ENCODE measurements at places on chromosomes 7 and 10.

DNA sequence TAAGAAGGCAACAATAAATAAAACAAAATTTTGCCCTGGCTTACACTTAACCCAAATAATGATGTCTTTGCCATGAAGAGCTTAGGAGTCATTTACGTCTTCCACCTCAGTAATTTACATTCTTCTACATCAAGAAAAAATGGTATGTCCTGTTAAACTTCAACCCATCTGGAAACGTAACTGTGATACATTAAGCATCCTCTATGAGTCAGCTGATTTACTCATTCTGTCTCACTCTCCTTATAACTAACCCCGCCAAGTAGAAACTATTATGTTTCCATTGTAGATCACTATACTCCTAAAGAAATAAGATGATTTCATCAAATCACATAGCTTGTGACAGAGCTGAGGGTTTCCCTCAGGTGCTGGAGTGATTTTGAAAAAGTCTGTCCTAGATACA is 330.7 kb downstream of the CDC14C start:
- DNase-seq, result peak; percentile 33

DNA sequence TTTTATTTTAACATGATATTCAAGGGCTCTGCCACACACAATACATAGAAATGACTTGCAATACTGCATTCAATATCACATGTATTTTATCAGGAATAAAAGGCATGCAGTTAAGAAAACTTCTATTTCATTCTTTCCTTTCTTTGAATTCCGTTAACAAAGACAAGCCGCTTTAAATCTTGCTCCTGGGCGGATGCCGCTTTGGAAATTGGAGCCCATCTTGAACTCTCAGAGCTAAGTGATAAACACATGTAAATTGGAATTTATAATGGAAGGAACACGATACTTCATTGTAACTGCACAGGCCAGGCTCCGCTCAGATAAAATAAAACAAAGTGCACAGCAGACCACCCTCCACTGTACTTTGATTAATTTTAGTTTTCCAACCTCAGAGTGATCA is 774.5 kb upstream of the COBL start:
- no peak for DNase-seq

- peak; percentile 44 for DNase-seq
These were observed 804 bp downstream of the C10orf95 start for GRCh38 chr10:102450374-102451104.

DNA sequence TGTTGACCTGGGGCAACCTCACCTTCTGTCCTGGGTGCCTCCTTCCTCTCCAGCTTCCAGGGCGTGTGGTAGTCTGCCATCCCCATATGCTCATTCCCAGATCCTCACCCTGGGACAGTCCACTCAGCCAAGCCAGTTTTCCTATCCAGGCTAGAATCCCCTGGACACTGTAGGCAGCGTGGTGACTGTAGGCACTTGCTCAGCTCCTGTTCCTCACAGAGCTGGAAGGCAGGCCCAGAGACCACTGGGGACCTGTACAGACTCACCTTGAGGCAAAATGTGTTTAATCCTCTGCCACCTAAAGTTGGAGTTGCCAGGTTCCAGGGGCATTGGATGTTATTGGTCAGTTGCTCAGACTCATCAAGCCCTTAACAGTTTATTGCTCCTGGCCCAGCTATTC is 2.4 kb upstream of the GRID1 start:
- DNase-seq, result no peak

DNA sequence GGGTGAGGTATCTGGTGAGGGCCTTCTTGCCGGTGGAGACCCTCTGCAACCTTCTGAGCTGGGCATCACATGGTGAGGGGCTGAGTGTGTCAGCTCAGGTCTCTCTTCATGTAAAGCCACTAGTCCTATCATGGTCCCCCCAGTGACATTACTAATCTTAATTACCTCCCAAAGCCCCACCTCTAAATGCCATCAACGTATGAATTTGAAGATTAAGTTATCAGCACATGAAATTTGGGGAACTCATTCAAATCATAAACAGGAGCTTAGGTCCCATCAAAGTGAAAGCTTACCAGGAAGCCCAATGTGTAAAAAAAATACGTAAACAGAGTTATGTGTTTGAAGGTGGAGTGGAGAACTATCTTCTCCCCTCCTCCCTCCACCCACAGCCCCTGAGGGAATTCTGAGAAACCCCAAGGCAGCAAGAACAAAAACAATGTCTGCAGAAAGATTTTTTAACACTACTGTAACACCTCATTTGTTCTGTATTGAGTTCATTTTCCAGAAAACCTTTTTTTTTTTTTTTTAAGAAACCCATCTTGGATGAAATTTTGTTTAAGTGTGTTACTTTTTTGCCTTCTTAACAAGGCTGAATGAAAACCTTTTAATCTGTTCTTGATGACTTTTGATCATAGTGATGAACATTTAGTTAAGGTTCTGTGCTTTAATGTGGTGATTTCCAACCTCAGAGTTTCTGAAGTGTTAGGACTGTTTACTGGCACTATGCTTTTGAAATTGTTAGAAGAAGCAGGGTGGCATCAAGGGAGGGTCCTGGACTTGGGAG is 19.1 kb upstream of the PCGF5 start:
- no peak for DNase-seq

GRCh38 chr10:116477986-116478664 is 50.5 kb downstream of the PNLIPRP3 start:
- DNase-seq, result no peak

- no peak for DNase-seq
These were observed 9.2 kb upstream of the MYO1G start for GRCh38 chr7:44987996-44988395.

DNA sequence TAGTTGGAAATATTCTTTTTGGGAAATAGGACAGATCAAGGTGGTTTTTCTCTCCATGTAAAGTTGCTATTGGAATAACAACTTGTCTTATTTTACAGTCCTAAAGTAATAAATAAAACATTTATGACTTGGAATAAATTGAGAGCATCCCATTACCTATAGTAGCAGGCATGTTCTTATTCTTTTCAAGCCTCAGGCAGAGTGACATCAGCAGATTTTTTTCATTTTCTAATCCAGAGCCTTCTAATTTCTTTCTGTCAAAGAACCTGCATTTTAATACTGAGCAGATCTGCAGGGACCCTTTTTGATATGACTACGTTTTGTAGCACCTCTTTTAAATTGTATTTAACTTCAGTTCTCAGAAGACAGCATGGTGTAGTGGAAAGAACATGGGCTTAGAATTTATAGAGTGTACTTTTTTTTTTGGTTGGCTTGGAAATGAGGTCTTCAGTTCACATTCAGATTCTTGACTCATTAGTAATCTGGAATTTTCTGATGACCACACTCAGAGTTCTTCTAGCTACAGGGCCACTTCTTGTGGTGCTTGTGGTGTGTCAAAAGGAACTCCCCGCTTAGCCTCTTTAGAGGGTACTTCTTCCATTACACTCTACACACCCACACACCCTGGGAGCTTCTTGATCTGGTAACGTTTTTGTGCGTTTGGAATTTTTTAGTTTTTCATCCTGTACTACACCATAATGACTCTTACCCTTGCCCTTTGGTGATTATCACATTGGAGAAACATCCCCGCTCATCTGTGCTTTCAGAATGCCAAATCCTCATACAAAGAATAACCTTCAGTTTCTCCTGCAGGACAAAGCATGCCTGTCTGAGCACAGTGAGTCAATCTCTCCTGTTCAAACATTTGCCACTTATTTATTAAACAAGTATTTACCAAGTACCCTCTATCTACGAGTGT is 34.6 kb downstream of the AGK start:
- DNase-seq, result no peak

GRCh38 chr10:131937836-131938235 is 37.0 kb downstream of the PPP2R2D start:
- no peak for DNase-seq

DNA sequence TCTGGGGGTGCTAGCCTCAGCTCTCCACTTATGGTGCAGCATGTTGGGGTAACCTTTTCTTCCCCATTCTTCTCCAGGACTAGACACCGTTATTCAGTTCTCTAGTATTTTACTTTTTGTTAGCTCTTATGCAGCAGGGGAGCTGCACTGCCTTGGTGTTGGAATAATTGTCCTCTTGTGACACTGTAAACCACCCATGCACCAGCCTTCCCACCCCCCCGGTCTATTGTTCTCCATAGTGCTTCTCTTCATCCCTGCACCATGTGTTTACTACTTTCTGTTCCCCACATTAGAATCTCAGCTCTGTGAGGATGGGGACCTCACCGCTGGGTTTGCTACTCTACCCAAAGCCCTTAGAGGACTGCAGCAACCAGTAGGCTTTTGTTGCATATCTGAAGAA is 230.7 kb downstream of the RPS24 start:
- no peak for DNase-seq

GRCh38 chr10:12484941-12485805 is 135.8 kb downstream of the CAMK1D start:
- DNase-seq, result no peak

GRCh38 chr10:23448802-23449570 is 10.1 kb downstream of the OTUD1 start:
- DNase-seq, result no peak

GRCh38 chr10:95422233-95422632 is 131.4 kb upstream of the PDLIM1 start:
- no peak for DNase-seq

GRCh38 chr7:24894429-24895221 is 85.4 kb downstream of the OSBPL3 start:
- no peak for DNase-seq

DNA sequence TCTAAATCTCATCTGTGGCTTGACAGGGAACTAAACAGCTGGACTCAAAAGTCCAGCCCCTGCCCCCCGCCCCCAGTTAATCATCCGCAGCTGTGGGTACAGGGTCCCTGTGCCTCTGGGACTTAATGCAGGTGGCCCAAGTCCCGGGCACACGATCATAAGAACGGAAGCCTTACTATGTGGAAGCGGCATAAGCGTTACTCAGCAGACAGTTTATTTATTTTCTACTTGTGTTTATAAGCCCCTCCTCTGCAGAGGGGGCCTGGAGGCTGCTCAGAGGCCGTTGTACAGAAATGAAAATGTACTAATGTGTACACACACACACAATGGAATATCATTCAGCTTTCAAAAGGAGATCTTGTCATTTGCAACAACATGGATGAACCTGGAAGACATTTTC is 158.0 kb upstream of the TNS3 start:
- DNase-seq, result no peak

- DNase-seq, result no peak
These were observed 31.6 kb downstream of the ENO4 start for GRCh38 chr10:116880716-116881482.

DNA sequence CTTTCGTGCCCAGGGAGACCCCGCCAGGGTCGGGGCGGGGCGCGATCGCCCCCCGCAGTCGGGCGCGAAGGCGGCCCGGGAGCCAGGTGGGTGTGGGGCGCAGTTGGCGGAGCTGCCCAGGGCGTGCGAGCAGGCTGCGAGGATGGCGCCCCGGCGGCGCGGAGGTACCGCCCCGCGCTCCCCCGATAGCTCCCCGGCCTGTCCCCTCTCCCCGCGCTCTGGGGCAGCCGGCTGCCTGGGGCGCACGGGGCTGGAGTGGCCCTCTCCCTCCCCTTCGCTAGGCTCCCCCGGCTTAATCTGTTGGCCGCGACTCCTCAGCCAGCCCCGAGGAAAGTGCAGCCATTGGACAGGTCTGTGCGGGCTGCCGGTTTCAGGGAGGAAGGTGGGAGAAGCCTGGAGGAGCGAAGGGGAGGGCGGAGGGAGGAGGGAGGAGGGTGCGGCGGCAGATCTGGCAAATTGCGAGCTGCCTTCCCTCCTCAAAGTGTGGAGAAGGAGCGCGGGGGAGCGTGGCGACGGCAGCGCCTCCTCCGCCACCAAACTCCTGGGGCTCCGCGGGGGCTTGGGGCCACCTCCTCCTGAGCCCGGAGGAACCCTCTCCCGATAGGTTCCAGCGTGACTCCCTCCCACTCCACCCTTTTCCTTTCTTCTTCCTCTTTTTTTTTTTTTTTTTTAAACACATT is 361 bp upstream of the PLXDC2 start:
- no peak for DNase-seq

DNA sequence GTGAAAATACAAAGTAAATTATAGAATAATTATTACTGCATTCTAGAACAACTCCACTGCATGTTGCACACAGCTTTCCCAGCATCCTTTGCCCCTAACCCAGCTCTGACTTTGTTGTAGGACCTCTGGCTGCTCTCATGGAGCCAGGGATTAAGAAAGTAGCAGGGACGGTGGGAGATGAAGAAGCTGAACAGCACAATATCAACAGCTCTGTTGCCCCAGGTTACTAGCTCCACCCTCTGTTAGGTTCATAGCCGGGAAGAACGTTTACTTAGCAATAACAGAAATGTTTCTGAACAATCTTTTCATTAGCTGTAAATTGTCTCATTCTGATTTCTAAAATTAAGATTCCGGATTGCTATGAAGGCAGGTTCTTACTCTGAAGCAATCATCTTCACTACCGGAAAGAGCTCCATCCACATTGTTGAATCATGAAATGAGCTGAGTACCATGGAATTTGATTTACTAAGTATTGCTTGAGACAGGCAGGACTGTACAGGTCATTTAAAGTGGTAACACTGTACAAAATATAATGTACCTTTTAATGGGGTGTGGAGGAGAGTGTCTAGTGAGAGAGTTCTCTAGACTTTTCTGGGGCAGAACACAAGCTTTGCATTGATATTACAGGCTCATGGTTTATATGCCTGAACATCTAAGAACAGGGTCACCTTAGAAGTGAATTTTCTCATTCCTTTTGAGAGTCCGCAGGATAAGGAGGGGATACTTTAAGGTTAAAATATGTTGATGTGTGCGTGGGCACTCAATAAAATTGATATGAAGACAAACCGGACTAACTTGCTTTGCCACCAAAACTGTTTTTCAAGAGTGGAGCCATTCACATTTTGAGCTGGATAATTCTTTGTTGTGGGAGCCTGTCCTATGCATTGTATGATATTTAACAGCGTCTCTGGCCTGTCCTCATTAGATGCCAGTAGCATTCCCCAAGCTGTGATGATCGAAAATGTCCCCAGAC is 20.8 kb upstream of the RAB18 start:
- peak; percentile 80 for DNase-seq

DNA sequence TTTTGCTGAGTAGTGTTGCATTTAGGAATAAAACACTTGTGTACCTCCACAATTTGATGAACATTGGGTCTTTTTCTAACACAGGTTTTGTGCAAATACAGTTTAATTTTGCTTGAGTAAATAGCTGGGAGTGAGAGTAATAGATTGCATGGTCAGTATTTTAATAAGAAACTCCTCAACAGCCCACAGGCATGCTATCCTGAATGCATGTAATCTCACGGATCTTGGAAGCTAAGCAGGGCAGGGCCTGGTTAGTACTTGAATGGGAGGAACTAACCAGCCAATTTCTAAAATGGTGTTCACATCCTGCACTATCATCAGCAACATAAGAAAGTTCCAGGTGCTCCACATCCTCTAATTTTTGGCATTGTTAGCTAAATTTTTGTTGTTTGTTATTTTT is 685.4 kb upstream of the MBL2 start:
- DNase-seq, result no peak

- DNase-seq, result peak; percentile 66
These were observed 179.0 kb downstream of the PTEN start for GRCh38 chr10:88042160-88043100.

- DNase-seq, result peak; percentile 56
These were observed 22.7 kb downstream of the KIAA1549 start for GRCh38 chr7:138958391-138958956.

DNA sequence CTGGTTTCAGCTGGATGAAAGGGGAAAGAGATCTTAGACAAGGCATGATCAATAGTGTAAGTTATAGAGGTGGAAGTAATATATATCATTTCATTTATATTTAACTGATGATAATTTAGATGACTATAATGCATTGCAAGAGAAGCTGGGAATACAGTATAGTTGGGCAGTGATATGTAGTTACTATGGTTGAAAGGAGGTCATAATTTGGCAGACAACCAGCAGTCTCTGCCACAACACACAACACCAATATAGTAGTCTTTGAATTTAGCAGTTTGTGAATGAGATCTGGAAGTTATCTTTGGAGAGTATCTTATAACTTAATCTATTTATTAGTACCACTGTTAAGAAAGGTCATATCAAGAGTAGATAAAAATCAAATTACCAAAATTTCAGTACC is 39.9 kb downstream of the TAX1BP1 start:
- no peak for DNase-seq

Measured in epithelial cell of prostate (primary cell).